Fibroblast of skin of left biceps (primary cell): ENCODE measurements at places on chromosomes 3 and 15.

DNA sequence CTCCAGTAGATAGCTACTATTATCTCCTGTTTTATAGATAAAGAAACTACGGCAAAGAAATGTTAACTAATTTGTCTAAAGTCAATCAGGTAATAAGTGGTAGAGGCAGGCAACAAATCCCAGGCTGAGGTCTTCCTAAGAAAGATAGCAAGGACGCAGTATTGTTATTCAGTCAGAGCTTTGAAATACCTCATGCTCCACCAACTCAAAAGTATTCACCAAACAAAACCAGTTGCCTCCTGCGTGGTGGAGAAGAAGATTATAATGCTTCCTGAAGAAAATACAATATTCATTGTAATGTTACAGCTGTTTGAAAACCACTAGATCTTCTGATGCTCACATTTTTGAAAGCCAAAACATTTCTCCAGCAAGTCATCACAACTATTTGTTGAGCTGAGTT lies 138.2 kb upstream of the CNTN4 start:
- DNase-seq, result no peak

DNA sequence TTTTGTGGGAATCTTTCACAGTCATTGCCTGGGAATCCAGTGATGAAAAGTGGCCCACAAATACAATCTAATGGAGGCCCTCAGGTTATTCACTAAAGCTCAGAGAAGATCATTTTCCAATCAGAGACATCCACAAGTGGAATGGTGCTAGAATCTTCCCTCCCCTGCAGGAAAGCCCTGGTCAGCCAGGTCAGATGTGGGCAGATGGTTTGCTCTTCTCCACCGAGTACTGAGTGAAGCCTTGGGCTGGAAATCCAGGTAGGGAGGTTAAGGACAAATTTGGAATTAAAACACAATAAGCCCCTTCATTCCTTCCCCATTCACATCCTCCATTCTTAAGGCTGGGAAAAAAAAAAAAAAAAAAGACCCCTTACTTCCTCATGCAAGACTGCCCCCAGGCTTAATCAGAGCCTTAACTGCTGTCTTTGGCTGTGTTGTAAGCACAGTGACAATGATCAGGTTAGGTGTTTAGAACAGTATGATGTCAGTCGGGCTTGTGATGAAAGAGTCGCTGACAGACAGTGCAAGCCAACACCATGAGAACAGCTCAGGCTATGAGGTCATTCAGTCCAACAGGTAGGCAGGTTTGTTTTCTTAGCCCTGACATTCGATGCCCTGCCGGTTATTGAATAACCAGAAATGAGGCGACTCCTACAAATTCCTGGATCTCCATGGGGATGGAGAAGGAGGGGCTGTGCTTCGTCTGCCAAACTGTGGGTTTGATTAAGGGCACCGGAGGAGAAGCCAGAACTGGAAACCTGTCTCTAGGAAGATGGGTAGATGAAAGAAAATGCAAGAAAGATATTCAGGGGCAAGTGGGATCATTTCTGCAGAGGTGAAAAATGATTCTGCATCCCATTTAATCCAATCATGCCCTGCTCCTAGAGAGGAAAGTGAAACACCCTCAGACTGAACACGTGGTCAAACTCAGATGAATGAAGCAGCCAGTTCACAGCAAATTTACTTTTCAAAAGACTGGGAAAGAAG lies 23.5 kb upstream of the HES1 start:
- no peak for DNase-seq

DNA sequence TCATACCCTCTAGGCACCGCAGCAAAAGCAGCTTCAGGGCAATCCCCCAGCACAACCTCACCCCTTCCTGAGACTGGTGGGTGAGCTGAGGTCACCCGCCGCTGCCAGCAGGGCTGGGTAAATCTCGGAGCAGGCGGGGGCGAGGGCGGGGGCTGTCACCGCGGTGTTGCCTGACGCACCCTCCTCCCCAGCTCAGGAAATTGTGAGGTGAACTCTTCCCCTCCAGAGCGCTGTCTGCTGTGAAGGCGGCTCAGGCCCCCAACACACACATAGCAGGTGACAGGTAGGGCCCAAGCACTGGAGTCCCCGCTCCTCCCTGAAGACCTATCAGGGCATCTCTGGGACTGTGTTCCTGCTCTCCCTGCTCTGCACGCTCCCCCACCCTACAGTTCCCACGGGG lies 30.2 kb upstream of the FURIN start:
- no peak for DNase-seq

- DNase-seq, result no peak
These were observed 270.9 kb downstream of the ULK4 start for GRCh38 chr3:41690766-41691563.

DNA sequence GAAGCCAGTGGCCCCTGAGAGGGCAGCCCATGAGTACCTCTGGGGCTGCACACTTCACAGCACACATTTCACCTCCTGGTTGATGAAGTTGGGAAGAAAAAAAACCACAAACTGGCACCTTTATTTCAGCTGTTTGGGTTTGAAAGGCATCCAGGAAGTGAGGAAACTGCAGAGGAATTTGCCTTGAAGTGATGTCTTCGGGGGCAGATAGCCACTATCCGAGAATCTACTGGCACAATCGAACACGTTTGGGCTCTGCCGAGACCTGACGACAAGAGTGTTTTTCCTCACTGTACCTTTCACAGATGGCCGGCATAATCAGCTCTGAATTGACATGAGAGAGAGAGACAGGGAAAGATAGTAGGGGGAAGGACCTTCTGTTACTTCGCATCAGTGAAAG lies 59.7 kb downstream of the LRIG1 start:
- DNase-seq, result no peak

- DNase-seq, result no peak
These were observed 21.1 kb downstream of the DNASE1L3 start for GRCh38 chr3:58189691-58190090.

- no peak for DNase-seq
These were observed 54.8 kb downstream of the MYO9A start for GRCh38 chr15:72063186-72063585.
